ENCODE measurements at places on chromosomes 6 and 20.
A peak's percentile ranks its signal among the peaks of the same experiment; 100 is the strongest.

DNA sequence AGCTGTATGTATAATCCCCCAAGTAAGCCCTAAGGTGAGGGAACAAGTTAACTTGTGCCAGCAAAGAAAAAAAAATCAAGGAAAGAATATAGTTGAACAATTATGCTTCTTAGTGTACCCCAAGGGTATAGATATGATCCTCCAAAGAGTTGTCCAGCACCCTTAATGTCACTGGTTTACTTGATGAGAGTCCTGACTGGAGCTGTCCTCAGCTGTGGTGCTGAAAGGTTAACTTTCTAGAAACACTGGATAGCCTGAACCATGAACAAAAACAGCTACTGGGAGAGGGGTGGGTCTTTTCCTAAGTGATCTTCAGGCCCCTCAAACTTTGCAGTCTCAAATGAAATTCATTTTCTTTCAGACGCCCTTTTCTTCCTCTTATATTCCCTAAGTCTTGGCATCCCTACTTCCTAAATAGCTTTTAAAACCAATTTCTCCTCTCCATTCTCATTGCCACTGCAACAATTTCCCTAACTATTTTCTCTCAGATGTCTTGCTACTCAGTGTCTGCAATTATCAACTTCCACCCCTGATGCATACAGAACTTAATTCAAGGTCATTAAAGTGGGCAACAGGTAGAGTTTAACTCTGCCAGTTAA, 83.5 kb upstream of the PROKR2 start:
- DNase-seq, result no peak

- DNase-seq, result no peak
Observed at GRCh38 chr20:61896058-61896961, 169.4 kb downstream of the TAF4 start.

- DNase-seq, result no peak
Observed at GRCh38 chr20:46212876-46213275, 94.8 kb downstream of the CD40 start.

DNA sequence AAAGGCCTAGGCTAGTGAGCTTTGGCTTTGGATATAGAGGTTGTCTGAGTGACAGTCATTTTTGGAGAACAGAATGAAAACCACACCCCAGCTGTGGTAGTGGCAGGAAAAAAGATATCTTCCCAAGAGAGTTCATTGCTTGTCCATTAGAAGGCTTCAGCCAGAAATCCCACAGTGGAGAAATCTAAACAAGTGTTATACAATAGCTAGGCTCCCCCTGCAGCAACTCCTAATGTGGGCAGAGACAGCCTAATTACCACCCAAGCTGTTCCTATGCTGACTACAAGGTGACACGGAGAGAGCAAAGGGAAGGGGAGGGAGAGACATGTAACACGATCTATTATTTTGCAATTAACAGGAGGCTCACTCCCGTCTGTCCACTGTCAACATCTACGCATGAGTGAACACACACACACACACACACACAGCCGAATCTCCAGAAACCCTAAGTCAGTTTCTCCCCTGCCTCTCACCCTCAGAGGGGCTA, 147.5 kb upstream of the TCF21 start:
- no peak for DNase-seq

GRCh38 chr20:33477386-33478234, 12.3 kb upstream of the CBFA2T2 start:
- DNase-seq, result no peak

GRCh38 chr20:1809131-1809572, 86.1 kb upstream of the SIRPA start:
- no peak for DNase-seq

- DNase-seq, result no peak
Observed at GRCh38 chr6:113999284-113999683, 28.3 kb upstream of the HDAC2 start.

DNA sequence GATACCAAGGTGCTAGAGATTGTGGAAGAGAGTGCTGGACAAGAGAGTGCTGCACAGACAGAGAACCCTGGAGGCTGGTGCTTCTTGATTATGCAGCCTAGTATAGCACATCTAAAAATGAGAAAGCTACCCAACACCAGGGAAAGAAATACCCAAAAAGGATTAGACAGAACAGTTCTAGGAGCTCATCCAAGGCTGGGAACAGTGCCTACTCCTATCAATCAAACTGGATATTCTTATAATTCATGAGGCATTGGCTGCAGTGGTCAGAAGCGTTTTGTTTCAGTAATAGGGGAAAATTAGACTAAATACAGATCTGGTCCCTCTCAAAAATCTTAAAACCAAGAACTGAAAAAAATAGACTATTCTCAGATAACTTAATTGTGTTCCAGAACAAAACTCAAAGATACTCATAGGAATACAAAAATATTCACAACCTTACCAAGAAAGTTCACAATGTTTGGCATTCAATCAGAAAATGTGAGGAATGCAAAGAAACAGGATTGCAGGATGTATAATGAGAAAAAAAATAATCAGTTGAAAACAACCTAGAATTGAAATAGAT, 222.9 kb downstream of the EPHA7 start:
- no peak for DNase-seq

DNA sequence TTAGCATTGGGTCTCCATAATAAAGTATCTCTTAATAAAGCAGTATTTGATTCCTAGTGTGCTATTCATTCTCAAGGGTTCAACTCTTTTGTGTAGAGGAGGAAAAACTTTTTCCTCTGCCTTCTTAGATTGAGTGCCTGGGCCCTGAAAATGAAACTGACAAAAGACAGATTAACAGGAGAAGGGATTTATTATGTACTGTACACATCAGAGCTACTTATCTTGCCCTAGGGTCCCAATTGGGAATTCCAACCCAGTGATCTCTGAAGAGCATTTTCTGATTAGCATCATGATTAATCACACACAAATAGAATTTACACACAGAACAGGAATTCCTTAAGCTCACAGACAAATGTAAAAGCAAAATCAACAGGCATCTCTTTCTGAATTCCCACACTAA, 128.9 kb downstream of the CD164 start:
- DNase-seq, result no peak

- no peak for DNase-seq
Observed at GRCh38 chr20:24610341-24611115, 141.1 kb downstream of the SYNDIG1 start.

- no peak for DNase-seq
Observed at GRCh38 chr6:43219119-43219518, 10.2 kb downstream of the DNPH1 start.

DNA sequence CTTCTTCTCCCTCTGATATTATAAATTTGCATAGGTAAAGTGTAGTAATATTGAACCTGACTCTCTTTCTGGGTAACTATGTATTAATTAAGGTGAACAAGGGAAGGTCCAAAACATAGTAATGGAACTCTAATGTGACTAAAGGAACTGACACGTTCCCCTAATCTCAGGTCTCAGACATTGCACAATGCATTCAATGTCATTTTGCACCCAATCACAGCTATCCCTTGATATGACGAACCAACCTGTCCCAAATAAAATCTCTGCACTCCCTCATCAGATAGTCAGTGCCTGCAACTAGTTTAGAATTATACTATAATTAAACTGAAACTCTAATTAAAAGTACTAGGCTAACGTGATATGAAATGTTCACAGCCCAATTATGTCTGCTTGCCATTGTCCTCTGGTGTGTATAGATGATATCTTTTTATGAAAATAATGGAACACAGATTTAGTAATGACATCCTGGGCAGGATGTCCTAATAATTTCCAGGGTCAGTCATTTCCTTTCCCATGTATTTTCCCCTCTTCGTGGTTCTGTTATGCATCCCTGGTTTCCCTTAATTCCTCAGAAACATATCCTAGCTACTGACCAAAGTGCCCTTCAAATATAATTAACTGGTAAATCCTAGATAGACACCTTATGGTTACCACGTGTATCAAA, 36.8 kb downstream of the PTPRK start:
- DNase-seq, result no peak

DNA sequence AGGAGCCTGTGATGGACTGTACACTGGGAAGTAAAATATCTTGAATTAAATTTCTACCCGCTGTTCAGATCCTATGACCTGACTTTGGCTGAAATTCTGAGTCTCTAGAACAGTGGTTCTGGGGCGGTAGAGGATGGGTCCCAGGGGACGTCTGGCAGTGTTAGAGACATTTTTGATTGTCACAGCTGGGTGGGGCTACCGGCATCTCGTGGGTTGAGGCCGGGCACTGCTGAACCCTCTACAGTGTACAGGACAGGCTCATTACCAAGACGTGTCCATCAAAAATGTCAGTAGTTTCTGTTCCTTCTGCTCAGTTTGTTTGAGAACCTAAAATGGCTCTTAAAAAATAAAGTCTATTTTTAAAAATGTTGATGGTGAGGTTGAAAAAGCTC, 11.5 kb upstream of the RPS6KA2 start:
- no peak for DNase-seq

GRCh38 chr6:116144605-116145004, 18.7 kb upstream of the COL10A1 start:
- no peak for DNase-seq

DNA sequence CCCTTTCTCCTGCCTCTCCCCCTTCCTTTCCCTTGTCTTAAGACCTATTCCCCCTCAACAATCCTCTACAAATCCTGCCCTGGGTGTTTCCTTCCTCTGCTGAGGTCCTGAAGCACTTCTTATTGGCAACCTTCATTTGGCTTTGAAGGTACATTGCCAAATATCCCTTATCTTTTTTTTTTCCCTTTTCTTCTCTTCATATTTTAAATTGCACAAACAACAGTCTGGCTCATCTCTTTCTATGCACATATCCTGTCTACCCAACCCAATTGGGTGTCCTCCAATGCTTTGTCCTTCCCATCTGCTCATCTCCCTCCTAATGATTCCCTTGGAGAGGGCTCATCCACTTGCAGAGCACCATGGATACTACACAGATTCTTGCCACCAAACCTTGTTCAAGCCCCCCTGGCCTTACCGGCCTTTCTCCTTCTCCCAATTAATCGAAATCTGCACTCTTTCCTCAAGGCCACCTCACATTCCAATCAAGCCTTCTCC, 537.9 kb upstream of the JARID2 start:
- DNase-seq, result no peak

DNA sequence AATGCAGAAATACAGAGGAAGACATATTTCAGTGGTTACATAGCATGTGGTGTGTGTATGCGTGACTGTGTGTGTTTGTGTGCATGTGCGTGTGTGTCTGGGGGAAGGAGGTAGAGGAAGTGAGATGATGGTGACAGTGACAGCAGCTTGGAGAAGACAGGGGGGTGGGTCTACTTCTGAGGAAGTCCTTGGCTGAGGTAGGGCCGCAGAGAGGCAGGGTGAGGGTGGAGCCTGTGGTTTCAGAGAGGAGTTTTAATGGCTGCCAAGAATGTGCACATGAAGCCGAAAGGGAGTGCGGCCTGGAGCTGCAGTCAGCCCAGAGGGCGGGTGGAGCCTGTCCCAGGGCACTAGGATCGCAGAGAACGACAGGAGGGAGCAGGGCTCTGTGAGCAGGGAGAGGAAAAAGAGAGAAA, 22.7 kb upstream of the RNF24 start:
- DNase-seq, result peak; percentile 88

DNA sequence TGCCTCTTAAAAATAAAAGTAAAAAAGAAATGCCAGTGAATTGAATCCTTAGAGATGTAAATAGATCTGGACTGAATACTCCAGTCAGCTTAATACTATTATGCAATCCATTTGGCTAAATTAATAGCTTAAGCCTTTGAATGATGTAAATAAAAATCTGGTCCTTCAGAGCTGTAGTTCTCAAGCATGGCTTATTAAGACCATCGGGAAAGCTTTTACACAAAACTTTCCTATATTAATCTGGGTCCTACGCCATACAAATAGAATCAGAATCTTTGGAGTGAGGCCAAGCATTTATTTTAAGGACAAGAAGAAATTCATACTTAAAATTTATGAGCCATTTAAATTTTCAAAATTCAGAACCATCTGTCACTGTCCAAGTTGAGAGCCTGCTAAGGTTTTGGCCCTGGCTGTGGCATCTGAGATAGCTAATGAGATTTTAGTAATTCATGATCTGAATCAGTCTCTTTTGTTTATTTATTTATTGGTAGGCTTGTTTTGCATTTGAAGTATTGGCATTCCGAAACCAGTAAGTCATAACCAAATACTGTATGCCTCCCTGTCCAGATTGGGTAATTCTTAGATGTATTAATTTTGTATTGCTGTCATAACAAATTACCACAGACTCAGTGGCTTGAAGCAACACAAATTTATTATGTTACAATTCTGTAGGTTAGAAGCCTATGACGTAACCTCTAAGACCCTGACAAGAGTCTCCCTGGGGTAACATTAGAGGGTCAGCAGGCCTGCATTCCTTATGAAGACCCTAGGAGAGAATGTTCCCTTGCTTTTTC, 228.1 kb upstream of the RAB32 start:
- DNase-seq, result no peak

DNA sequence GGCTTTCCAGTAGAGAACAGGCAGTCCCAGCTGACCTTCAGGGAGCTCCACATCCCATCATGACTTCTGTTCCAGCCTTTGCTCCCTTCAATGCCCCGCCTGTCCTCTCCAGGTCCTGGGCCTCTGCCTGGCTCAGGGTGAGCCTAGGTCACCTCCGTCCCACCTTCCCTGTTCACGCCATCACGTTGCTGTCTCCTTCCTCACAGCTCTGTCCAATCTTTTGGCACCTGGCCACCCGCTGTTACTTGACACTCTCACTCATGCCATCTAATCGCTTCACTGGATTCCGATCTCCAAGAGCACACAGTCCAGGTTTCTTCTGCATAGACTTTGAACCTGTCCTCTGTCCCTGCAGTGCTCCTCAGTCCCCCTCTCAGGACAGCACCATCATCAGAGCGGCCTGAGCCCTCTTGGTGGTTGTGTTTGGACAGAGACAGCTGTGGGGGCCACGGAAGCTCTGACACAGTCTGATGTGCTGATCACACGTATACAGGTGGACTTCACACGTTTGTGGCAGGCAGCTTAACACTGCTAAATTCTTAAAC, 34.7 kb upstream of the TIAM2 start:
- DNase-seq, result no peak

DNA sequence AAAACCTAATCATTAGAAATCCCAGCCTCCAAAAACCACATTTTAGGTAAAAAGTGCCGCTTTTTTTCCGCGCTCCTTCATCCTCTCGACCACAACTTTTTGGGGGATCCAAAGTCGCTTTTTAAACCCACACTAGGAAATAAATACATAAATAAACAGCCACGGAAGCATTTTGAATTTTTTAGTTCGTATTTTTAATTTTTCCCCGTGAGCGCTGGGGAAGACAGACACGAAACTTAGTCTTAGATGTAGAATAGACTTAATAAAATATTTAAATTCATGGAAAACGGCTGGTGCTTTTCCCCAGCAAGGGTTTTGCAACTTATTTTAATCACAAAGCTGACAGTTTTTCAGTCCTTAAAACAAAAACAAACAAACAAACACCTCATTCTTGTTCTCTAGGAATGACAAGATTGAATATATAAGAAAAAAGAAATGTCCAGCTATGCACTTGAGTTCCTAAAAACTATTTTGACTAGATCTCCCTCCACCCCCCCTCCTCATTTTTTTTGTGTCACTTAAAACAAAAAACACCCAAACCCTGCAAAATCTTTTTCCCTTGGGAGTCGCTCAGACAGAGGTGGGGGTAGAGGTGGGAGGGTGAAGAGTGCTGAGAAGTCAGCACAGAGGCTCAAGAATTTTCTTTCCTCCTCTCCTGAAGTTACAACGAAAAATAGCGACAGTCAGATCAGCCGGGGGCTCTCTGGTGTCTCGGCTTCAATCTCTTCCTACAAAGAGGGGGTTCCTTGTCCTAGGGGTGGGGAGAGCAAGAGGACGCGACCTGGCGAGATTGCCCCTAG, 43.4 kb upstream of the SUPT3H start:
- DNase-seq, result no peak

All from upper lobe of right lung (tissue), 1 donor.